ENCODE measurements at places on chromosomes 5 and 9.

DNA sequence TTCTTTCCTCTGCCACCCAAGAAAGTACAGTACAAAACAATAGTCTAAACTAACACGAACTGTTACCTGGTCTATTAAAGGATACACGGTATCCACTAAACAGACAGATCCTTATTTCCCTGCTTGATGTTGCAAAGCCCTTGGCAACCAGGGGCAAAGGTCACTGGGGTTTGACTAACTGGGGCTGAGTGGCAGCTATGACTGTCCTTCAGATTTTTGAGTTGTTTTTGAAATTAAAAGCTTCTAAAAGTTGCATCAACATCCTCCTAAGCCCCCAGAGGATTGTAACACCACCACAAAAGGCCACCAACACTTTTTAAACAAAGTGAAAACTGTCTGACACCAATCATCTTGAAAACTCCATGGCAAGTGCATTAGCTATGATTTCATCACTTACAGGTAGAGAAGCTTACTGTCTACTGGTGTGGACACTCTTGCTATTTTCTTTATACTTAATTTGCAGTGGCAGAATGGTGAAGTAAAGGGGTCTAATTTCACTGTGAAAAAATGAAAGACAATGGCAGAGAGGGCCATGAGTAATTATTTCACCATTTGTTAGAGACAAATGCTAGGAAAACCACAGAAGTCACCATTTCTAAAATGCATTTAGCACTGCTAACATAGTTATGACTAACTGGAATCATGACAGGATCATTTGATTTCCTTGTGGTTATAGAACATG is 292.4 kb downstream of the EFNA5 start:
- H3K27me3 ChIP-seq = no peaks in the 10 kb centered on the region
- no peak overlapping the region for H3K27ac ChIP-seq
- no peaks in the 10 kb centered on the region for H3K36me3 ChIP-seq
- H3K4me3 ChIP-seq = no peak overlapping the region
- no peak for DNase-seq

- H3K27me3 ChIP-seq = no peaks in the 10 kb centered on the region
- H3K4me3 ChIP-seq = no peak overlapping the region
- no peaks in the 10 kb centered on the region for H3K4me1 ChIP-seq
- no peak for DNase-seq
Measured at GRCh38 chr5:173456751-173457171, 128.5 kb upstream of the STC2 start.

GRCh38 chr9:97411789-97412625 is at the start of gene TDRD7:
Gene TDRD7 (plus strand): TSS chr9:97412096. CDS start chr9:97428466, 16,370 bp downstream.
- peaks cover 3% of the 10 kb centered on the region for H3K4me1 ChIP-seq
- H3K4me3 ChIP-seq = peak within 1 kb of the TSS; percentile 74
- H3K27me3 ChIP-seq = no peaks in the 10 kb centered on the region
- no peaks in the 10 kb centered on the region for H3K36me3 ChIP-seq
- DNase-seq = peak; percentile 82

GRCh38 chr5:143281226-143281625 is 122.3 kb downstream of the NR3C1 start:
- H3K4me3 ChIP-seq = no peak overlapping the region
- H3K4me1 ChIP-seq = no peaks in the 10 kb centered on the region
- H3K27ac ChIP-seq = no peak overlapping the region
- no peaks in the 10 kb centered on the region for H3K36me3 ChIP-seq
- no peaks in the 10 kb centered on the region for H3K27me3 ChIP-seq
- no peak for DNase-seq

DNA sequence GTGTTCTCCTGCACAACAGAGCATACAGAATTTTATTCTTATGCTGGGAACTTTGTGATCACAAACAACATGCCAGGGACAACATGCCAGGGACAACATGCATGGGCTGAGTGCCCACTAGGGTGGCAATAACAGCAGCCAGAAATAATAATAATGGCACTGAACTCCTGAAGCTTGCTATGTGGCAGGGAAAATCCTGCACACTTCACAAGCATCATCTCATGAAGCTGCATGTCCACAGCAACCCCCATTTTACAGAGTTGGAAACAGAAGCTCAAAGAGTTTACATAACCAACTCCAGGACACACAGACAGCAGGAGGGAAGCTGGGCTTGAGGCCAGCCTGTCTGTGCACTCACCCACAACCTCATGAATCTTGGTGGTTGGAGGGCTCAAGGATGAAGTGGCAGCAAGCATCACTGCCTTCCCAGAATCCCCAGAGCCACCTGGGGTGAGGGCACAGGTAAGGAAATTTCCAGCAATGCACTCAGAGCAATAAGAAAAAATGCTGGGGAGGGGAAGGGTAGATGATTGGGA is 111.4 kb downstream of the GABBR2 start:
- H3K4me3 ChIP-seq = no peak overlapping the region
- H3K36me3 ChIP-seq = no peaks in the 10 kb centered on the region
- no peak overlapping the region for H3K27ac ChIP-seq
- no peaks in the 10 kb centered on the region for H3K27me3 ChIP-seq

GRCh38 chr9:20480249-20480648 is 142.1 kb downstream of the MLLT3 start:
- H3K27ac ChIP-seq = no peak overlapping the region
- no peaks in the 10 kb centered on the region for H3K36me3 ChIP-seq

- no peaks in the 10 kb centered on the region for H3K27me3 ChIP-seq
- H3K36me3 ChIP-seq = no peaks in the 10 kb centered on the region
- no peak overlapping the region for H3K27ac ChIP-seq
Measured at GRCh38 chr5:64789457-64789856, 20.7 kb downstream of the CWC27 start.

DNA sequence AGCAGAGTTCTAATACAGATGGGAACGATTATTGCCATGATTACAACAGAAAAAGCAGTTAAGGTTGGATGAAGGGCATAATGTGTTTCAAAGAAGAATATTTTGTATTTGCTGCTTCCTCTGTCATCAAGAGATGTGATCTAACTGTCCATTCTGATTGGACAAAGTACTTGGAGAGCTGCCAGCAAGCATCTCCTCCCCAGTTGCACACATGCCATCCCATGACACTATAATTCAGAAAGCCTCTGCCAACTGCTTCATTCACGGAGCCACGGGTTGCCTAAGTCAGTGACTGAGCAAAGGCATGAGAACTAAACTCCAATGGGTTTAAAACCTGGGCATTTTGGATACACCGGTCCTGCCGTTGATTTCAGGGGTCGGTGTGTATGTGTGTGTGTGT is 253.8 kb downstream of the CRB2 start:
- H3K4me3 ChIP-seq = no peak overlapping the region
- no peak for DNase-seq
- H3K27me3 ChIP-seq = no peaks in the 10 kb centered on the region
- no peaks in the 10 kb centered on the region for H3K36me3 ChIP-seq

DNA sequence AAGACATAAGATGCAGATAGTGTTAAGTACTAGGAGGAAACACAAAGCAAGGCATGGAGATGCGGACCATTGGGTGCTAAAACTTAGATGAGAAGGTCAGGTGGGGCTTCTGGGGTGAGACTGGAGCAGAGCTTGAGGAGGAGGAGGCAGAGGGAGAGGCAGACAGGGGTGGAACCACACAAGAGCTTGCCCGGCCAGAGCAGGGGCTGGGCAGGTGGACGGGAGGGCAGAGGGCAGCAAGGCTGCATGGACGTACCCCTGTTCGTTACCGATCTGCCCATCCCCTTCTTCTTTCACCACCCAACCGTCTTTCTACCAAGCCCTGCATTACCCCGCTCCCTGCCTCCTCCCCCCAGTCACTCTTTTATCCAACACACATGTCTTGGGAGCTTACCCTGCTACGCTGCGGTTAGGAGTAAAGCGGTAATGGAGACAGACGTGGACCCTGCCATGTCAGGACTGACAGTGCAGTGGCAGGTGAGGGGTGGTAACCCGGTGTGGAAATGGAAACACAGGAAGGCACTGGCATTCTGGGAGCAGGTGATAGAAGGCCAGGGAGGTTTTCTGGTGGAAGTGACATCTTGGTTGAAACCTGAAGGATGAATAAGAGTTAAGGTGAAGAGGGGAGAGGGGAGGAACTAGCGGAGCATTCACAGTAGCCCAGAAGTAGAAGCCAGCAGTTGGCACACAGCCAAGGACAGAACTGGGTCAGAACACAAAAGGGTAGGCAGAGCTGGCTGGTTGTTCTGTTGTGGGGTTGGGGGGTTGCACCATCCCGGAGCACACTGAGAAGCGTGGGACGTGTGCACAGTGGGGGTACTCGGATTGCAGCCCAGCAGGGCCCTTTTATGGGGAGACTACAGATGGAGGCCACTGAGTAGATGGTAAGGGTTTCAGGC is 167.2 kb downstream of the CACNA1B start:
- no peak overlapping the region for H3K4me3 ChIP-seq
- H3K4me1 ChIP-seq = no peaks in the 10 kb centered on the region
- no peak overlapping the region for H3K27ac ChIP-seq
- no peaks in the 10 kb centered on the region for H3K27me3 ChIP-seq

GRCh38 chr9:98374385-98375051 is 119.1 kb upstream of the TBC1D2 start:
- H3K27ac ChIP-seq = no peak overlapping the region
- H3K36me3 ChIP-seq = no peaks in the 10 kb centered on the region
- no peak overlapping the region for H3K4me3 ChIP-seq
- H3K4me1 ChIP-seq = no peaks in the 10 kb centered on the region
- H3K27me3 ChIP-seq = no peaks in the 10 kb centered on the region

GRCh38 chr9:136856079-136856476 is 3.9 kb downstream of the MAMDC4 start:
- H3K27ac ChIP-seq = no peak overlapping the region
- no peaks in the 10 kb centered on the region for H3K27me3 ChIP-seq
- H3K4me3 ChIP-seq = no peak overlapping the region
- H3K36me3 ChIP-seq = no peaks in the 10 kb centered on the region
- H3K4me1 ChIP-seq = no peaks in the 10 kb centered on the region

GRCh38 chr9:70112981-70113380 is 69.3 kb downstream of the MAMDC2 start:
- no peak for DNase-seq
- H3K4me3 ChIP-seq = no peak overlapping the region
- H3K36me3 ChIP-seq = no peaks in the 10 kb centered on the region
- H3K27ac ChIP-seq = no peak overlapping the region
- H3K27me3 ChIP-seq = no peaks in the 10 kb centered on the region
- no peaks in the 10 kb centered on the region for H3K4me1 ChIP-seq

DNA sequence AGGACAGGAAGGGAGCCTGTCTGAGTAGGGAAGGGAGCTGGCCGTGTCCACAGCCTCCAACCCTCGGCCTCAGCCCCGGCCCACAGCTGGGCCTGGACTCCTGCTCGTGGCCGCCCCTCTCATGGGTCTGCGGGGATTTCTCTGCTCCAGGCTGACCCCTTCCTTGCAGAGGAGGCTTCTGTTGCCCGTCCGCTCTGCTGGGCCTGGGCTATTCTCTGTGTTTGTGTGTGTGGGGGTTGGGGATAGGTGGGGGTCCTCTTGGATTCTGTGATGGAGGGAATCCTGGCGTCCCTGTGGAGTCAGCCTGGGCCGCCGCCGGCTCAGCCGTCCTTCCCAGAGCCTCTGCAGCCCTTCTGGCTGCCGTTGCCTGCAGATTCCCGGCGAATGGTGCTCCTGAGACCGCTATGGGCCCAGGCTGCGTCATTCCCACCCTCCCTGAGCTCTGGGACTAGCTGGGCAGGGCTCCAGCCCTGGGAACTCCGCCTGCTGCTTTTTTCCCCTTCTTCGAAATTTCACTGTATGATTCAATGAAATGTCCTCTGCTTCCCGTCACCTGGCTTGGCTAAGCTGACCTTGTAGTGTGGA is 64.2 kb downstream of the FGF18 start:
- H3K27me3 ChIP-seq = no peaks in the 10 kb centered on the region
- DNase-seq = no peak
- H3K36me3 ChIP-seq = no peaks in the 10 kb centered on the region
- H3K4me3 ChIP-seq = no peak overlapping the region
- no peaks in the 10 kb centered on the region for H3K4me1 ChIP-seq

DNA sequence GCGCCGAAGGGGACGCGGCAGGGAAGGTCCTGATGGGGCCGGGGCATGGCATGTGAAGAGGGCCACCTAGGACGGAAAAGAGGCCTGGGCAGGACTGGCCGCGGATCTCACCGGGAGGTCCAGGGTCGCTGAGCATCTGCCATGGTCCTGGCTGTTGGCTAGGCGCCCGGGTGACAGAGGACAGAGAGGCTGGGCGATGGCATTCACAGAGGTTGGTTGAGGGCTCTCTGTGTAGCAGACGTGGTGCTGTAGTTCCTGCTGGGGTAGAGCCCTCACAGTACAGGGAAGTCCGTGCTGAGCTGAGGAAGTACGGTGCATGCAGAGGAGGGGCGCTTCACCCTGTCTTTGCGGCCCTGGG is 427 bp downstream of the PCYOX1L start:
- DNase-seq = no peak
- peaks cover 2% of the 10 kb centered on the region for H3K36me3 ChIP-seq
- no peak overlapping the region for H3K27ac ChIP-seq
- no peaks in the 10 kb centered on the region for H3K27me3 ChIP-seq

- H3K27me3 ChIP-seq = no peaks in the 10 kb centered on the region
- DNase-seq = no peak
- no peak overlapping the region for H3K4me3 ChIP-seq
- H3K36me3 ChIP-seq = no peaks in the 10 kb centered on the region
- no peaks in the 10 kb centered on the region for H3K4me1 ChIP-seq
Measured at GRCh38 chr9:136220017-136220729, 15.2 kb upstream of the LHX3 start.

GRCh38 chr5:133468596-133468995 is 143.7 kb downstream of the FSTL4 start:
- H3K27ac ChIP-seq = no peak overlapping the region
- DNase-seq = no peak

GRCh38 chr9:89745601-89746376 is 141.0 kb downstream of the GADD45G start:
- H3K27ac ChIP-seq = no peak overlapping the region
- no peaks in the 10 kb centered on the region for H3K27me3 ChIP-seq
- DNase-seq = peak; percentile 41
- H3K36me3 ChIP-seq = no peaks in the 10 kb centered on the region

DNA sequence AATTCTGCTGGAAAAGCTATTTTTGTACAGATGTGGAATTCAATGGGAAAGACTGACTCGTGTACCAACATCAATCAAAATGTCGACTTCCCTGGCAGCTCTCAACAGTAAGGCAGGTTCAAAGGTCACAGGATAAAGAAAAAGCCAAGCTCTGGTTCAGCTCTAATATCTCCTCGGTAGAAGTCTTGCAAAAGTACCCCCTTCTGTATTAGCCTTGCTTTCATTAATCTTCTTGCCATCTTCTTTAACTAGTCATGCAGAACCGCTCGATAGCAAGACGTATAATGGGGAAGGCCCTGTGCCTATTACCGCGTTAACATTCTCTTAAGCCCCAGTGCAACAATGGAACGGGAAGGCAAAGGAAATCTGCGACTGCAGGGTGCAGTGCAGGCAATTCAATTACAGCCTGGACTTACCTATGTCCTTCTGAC is 201.2 kb downstream of the GAPVD1 start:
- no peak for DNase-seq
- H3K4me1 ChIP-seq = peaks cover 5% of the 10 kb centered on the region
- no peak overlapping the region for H3K27ac ChIP-seq
- H3K4me3 ChIP-seq = no peak overlapping the region
- H3K36me3 ChIP-seq = peaks cover 2% of the 10 kb centered on the region
- no peaks in the 10 kb centered on the region for H3K27me3 ChIP-seq

- H3K4me1 ChIP-seq = no peaks in the 10 kb centered on the region
- H3K36me3 ChIP-seq = no peaks in the 10 kb centered on the region
- DNase-seq = no peak
Measured at GRCh38 chr5:68894673-68895072, 199.1 kb upstream of the SLC30A5 start.

GRCh38 chr5:153702265-153702664 is 211.8 kb downstream of the GRIA1 start:
- no peak overlapping the region for H3K27ac ChIP-seq
- H3K4me3 ChIP-seq = no peak overlapping the region
- DNase-seq = no peak
- H3K4me1 ChIP-seq = no peaks in the 10 kb centered on the region
- no peaks in the 10 kb centered on the region for H3K36me3 ChIP-seq
- no peaks in the 10 kb centered on the region for H3K27me3 ChIP-seq

All from kidney (tissue), 22 donors.